ENCODE measurements at places on chromosomes 13 and 19.

GRCh38 chr13:88217883-88218282, 546.7 kb downstream of the SLITRK5 start:
- DNase-seq, result no peak

DNA sequence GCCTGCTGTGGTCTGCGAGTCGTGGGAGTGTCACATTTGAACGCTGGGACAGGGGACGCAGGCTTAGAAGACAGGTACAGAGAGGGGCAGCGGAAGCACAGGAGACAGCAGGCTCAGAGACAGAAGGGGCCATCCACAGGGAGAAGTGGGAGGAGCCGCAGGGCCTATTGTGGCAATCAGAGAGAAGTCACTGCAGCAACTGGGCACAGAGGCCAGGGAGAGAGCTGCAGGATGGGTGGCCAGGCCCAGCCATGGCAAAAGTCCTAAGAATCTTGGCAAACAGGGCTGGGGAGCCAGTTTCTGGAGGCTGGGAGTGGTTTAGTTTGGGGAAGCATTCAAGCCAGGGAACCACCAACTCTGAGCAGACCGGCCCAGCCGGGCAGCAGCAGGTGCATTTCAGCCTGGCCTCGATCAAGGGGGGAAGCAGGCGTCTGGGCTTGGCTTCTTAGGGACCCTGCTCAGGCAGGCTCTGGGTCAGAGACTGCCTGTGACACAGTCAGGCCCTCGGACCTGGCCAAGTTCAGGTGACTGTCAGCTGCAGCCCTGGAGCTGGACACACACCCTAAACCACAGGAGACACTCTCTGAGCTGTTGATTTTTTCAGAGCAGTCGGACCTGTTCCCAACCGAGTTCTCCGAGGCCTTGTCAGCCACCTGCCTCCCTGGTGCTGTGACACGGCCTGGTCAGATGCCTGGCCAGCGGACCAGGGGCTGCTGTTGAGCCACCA, 11.8 kb downstream of the SH3GL1 start:
- DNase-seq, result no peak

DNA sequence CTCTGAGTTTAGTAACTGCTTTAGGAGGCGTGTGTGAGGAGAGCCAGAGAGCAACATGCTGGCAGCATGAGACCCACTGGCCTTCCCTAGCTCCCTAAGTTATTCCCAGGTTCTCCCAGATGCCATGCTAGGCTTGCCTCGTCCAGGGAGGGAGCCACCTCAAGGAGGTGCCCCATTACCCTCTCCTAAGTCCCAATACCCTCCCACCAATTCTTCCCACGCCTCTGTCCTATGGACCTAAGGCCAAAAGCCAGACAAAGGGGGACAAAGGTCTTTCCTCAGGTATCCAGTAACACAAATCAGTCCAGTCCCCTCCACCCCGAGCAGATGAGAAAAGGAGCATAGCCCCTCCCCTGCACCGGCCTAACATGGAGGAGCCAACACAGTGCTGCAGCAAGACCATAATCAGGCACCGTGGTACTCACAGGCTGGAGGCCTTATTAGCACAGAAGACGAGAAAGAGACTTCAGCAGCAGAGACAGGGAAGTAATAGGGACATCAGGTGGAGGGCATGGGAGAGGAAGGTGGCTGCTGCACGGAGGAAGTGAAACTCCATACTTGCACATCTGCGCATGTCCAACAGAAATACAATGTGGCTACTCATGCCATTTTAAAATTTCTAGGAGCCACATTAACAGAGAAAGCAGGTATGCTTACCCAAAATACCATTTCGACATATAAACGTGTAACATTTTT, 46.3 kb downstream of the BRD4 start:
- no peak for DNase-seq

GRCh38 chr13:25588336-25589060, 216.7 kb downstream of the ATP8A2 start:
- DNase-seq, result no peak

DNA sequence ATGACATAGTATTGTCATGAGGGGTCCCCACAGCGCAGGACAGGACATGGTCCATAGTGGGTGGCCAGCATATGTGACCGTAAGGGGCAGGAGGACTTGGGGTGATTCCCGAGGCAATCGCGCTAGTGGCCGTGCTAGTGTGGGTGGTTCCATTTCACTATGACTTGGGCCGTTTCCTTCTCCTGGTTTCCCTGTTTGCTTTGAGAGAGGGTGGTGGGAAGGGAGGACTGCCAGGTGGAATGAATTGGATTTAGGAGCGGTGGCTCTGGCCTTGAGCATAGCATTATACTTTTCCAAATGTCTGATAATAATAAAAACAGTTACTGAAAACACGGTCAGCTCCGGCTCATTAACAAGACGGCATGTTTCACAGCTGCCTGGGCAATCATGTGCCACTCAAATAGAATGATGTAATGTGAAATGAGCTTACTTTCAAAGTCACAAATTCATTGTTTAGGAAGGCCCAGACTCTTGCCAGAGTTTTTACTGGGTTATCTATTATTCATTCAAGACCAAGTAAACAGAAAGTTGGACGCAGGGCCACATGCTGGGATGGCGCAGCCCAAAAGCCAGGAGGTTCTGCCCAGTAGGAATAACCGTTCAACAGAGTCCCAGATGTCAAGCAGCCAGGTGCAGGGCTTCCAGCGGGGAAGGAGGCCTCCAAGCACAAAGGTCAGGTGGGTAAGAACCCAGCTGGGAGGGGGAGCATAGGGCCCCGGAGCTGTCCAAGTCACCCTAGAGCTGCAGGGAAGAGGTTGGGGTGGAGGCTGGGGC, 19.6 kb upstream of the SLC15A1 start:
- DNase-seq, result no peak

- DNase-seq, result no peak
Observed at GRCh38 chr13:33692531-33692930, 125.4 kb upstream of the RFC3 start.

DNA sequence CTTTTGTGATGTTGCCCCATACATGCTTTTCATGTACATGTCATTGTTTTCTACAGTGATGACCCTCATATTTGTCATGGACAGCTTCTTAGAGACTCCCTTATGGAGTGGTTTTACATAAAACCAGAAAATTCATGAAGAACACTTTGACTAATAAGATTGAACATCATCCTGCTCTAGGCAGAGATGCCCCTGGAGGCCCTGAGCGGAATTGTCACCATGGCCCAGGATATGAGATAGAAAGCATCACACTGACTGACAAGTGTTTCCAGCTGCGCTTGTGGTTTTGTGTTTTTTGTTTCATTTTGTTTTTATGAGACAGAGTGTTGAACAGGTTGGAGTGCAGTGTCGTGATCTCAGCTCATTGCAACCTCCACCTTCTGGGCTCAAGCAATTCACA, 22.2 kb downstream of the ZNF701 start:
- no peak for DNase-seq

- no peak for DNase-seq
Observed at GRCh38 chr19:5130371-5131030, 161.6 kb downstream of the KDM4B start.

- DNase-seq, result no peak
Observed at GRCh38 chr19:17560205-17560595, 4.8 kb downstream of the COLGALT1 start.

DNA sequence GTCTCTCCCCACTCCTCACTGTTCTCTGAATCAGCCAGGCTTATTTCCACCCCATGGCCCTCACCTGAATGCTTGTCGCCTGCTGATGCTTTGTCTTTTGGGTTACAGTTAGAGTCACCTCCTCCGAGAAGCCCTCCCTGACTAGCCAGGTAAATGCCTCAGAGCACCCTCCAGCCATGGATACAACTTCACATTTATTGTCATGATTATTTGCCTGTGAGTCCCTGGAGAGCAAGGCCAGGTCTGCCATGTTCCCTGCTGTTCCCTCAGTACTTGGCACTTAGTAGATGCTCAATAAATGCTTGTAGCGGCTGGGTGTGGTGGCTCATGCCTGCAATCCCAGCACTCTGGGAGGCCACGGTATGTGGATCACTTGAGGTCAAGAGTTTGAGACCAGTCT, 3.7 kb upstream of the PDE4C start:
- no peak for DNase-seq

GRCh38 chr19:31109636-31110035, 239.6 kb downstream of the TSHZ3 start:
- DNase-seq, result no peak

GRCh38 chr13:106393776-106394175, 141.7 kb downstream of the EFNB2 start:
- DNase-seq, result no peak

GRCh38 chr19:29928831-29929230, 13.2 kb upstream of the URI1 start:
- DNase-seq, result no peak

- peak; percentile 29 for DNase-seq
Observed at GRCh38 chr19:50344661-50345318, 15.6 kb upstream of the KCNC3 start.

DNA sequence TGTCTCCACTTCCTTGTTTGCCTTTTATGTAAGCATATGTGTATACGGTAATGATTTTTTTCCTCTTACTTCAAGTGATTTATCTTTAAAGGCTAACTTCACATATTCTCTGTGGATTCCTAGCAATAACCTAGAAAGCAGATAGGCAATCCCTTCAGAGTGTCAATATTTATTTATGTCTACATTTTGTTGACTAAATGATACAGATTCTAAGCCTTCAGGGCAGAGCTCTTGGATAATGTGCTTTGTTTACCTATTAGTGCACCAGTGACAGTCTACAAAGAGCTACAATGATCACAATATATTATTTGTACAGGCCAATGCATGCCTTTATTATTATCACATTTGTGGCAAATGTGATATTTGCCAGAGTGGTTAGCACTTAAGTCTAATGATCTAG, 406.2 kb downstream of the EFNB2 start:
- no peak for DNase-seq

DNA sequence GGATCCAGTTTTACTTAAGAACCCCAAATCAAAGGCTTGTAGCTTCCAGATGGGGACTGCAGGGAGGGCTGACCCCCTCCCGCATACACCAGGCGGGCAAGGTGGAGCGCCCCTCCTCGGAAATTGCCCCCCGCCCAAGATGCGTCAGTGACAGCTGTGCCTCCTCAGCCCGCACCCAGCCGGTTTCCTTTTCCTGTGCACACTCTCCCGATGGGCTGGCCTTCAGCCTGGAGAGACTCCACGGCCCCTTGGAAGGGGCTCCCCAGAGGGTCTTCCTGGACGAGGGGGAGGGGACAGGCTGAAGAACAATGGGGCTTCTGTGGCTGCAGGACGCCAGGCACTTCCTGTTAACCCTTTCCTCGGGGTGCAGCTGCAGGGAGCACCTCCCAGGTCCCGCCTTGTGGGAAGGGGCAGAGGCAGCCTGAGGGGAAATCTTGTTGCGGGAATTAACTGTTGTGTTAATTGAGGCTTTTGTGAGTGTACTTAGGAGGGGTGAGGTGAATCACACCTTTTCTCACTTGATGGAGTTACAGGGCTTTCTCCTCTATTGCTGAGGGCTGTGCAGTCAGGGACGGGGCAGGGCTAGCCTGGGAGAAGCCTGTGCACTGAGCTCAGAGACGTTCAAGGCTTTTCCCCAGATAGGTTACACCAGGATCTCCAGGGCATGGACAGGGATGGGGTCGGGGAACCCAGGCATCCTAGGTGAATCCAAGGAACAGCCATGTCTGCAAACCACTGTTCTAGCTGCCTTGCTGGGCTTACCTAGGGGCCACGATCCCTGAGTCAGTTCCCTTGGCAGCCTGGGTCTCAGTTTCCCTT, 14.3 kb downstream of the IER2 start:
- DNase-seq, result no peak

GRCh38 chr13:74561155-74561554, 427.0 kb upstream of the KLF12 start:
- DNase-seq, result no peak

DNA sequence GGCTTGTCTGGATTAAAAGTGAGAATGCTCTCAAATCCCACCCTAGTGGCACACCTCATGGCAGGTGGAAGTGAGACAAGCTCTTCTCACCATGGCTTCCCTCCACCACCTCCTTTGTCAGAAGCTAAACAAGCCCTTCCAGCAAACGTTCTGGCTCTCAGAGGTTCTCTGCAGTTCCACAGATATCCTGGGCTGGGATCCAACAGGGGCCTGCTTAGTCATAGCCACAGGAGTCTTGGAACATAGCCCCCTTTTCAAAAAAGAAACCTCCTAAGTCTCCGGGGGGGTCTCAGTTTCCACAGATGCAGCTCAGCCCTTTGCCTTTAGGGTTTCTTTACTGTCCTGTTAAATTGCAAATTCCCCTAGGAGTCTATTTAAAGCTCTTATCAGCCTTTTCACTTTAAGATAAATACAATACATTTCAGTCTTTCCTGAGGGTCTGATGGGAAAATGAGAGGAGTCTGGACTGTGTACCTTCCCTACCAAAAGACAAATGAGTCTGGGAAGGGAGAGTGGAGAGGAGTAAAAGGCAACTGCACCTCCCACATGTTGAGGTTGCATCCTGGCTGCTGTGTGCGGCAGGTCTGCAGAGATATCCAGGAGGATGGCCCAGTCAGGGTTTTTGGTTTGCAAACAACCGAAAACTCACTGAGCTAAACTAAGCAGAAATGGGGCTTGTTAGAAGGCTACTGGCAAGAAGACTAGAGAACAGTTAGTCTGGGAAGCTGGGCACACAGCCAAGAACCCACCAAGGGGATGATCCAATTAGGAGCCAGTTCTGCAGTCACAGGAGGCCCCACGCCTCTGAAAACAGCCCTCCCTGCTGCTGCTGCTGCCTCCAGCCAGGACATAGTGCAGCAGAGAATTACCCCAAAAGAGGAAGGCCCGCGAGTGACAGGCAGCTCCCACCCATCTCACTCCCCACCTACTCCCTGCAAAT, 41.4 kb upstream of the SERP2 start:
- DNase-seq, result peak; percentile 66

DNA sequence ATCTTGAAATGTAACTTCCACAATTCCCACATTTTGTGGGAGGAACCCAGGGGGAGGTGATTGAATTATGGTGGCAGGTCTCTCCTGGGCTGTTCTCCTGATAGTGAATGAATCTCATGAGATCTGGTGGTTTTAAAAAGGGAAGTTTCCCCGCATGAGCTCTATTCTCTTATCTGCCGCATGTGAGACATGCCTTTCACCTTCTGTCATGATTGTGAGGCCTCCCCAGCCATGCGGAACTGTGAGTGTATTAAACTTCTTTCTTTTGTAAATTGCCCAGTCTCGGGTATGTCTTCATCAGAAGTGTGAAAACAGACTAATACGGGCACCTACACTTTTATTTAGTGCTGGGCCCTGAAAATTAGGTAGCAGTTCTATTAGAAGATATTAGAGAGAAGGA, 45.8 kb downstream of the TNFSF13B start:
- DNase-seq, result no peak

GRCh38 chr13:84645196-84646012, 763.1 kb upstream of the SLITRK1 start:
- DNase-seq, result no peak

GRCh38 chr19:41362143-41362847, 1.7 kb downstream of the B9D2 start:
- no peak for DNase-seq

DNA sequence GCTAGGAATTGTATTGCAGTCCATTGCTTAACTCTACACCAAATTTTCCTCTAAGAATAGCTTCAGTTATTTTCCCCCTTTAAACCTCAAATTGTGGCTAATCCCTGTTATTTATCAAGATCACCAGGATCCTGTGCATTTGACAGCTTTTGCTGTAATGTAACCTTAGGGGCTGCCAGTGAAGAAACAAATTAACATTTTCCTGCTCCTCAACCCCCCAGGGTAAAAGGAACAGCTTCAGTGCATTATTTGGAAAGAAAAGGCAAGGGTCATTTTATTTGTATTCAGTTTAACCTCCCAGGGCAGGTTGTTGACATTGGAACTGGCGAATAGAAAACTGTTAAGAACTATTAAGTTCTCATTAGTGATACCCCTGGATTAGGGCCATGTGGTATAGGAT, 57.0 kb downstream of the PCDH20 start:
- no peak for DNase-seq
